ENCODE measurements at places on chromosomes 3 and 15.

GRCh38 chr15:95291898-95292472 lies 1038.5 kb upstream of the NR2F2 start:
- DNase-seq, result peak; percentile 41

GRCh38 chr3:117104381-117104780 lies 394.8 kb downstream of the TUSC7 start:
- no peak for DNase-seq

- peak; percentile 67 for DNase-seq
Observed at GRCh38 chr3:143775459-143775858, 72.8 kb downstream of the SLC9A9 start.

DNA sequence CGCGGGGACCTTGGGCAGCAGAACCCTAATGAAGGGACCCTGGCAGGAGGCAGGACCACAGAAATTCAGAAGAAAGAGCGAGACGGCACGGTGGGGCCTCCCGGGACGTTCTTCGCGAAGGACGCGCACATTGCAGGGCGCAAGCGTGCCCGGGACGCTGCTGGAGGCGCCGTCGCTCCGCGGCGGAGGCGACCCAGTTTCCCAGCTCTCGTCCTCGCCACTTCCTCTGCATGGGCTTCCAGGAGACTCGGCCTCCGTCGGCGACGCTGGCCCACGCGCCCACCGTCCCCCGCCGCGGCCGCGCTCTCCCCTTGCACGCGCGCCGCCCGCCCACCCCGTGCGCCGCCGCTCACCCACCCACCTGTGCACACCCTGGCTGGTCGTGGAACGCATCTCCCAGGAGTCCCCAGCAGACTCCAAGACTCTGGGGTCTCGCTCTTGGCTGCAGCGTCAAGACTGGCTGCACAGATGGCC lies 31.8 kb upstream of the SMAD3 start:
- no peak for DNase-seq

GRCh38 chr3:168812234-168812633 lies 716.5 kb upstream of the GOLIM4 start:
- DNase-seq, result no peak

- no peak for DNase-seq
Observed at GRCh38 chr3:157832588-157832987, 273.6 kb downstream of the SHOX2 start.

- no peak for DNase-seq
Observed at GRCh38 chr15:84609818-84610525, 9.2 kb downstream of the ZSCAN2 start.

- DNase-seq, result no peak
Observed at GRCh38 chr15:69583626-69584025, 131.0 kb downstream of the RPLP1 start.

GRCh38 chr3:100761211-100761942 lies 52.1 kb downstream of the TFG start:
- DNase-seq, result peak; percentile 8

DNA sequence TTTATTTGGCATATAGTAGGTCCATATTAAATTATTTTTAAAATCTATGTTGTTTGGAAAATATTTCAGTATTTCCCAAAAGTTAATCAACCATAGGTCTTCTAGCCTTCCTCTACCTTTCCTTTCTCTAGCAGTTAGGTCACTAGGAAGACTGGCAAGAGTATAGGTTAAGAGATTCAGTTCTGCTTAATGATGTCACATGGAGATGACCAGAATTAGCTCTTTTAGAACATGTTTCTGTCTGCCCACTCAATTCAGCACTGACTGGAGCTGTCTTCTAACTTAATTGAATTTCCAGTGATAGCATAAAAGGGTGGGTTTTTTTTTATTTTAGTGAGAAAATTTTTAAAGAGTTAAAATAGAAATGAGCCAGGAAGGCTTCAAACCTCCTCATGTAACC lies 23.8 kb upstream of the ZBED2 start:
- no peak for DNase-seq

DNA sequence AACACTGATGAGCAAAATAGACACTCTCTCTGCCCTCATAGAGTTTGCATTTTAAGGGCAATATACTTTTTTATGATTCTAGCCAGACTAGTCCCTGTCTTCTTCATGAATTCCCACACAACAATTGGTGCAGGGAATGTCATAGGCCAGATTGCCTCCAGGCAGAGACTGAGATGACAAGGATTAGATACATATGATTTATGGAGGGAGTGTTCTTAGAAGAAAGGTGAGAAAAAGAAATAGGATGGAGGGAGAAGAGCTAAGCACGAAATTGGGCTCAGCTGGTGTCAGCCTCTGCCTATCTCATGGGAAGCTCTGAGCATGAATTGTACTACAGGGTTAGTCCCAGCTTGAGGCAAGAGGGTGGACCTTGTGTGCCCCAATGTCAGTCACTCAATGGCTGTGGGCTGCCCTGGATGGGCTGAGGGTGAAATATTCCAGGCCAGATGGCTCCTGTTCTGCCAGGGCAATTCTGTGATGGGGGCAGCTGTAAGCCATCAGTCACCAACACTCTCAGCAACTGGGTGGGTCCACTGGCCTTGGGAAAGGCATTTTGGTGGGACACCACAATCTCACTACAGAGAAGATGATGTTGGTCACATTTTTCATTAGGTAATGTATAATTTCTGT lies 31.1 kb downstream of the EIF1B start:
- DNase-seq, result no peak

- DNase-seq, result peak; percentile 8
Observed at GRCh38 chr3:31462050-31462569, 70.6 kb upstream of the STT3B start.

- peak; percentile 76 for DNase-seq
Observed at GRCh38 chr15:29825227-29825626, 3.0 kb upstream of the TJP1 start.

- DNase-seq, result no peak
Observed at GRCh38 chr15:92071045-92071634, 217.6 kb downstream of the SLCO3A1 start.

- no peak for DNase-seq
Observed at GRCh38 chr15:59550956-59551355, 60.6 kb upstream of the GCNT3 start.

All from activated CD4-positive, alpha-beta T cell treated with anti-CD3 and anti-CD28 coated beads, Interleukin-2, amount 50 U/mL, for 16 hours (primary cell).